Heart right ventricle (tissue), 16 donors: ENCODE measurements at places on chromosomes 7 and 10. TPM values are rescaled to one million over a fixed set of nuclear protein-coding genes. Genes with fewer than 3 reads are reported as not detected.

KCNMA1 gene
- 2.4 TPM for total RNA-seq

C10orf143 gene
- total RNA-seq, result 1.1 TPM

SPDYE5 gene
- not detected for total RNA-seq

TFR2 gene
- not detected for total RNA-seq

PGAM2 gene
- total RNA-seq, result 569 TPM

LRRN3 gene
- 3.2 TPM for total RNA-seq
